ENCODE measurements at places on chromosomes 6 and 20.

DNA sequence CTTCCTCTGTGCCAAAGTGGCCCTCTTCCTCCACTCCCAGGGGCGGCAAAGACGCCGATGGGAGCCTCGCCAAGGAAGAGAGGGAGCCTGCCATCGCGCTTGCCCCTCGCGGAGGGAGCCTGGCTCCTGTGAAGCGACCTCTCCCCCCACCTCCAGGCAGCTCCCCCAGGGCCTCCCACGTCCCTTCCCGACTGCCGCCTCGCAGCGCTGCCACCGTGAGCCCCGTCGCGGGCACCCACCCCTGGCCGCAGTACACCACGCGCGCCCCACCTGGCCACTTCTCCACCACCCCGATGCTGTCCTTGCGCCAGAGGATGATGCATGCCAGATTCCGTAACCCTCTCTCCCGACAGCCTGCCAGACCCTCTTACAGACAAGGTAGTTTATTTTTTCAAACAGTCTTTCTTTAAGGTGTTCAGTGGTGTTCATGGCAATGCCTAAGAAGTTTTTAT, 64.9 kb downstream of the FNDC1 start:
- DNase-seq: no peak

GRCh38 chr6:131839388-131839787, 31.6 kb downstream of the ENPP1 start:
- DNase-seq: no peak

- no peak for DNase-seq
These were observed 9.6 kb upstream of the CCN5 start for GRCh38 chr20:44705364-44706094.

GRCh38 chr6:46849361-46849690, 56.1 kb downstream of the MEP1A start:
- DNase-seq: no peak

- no peak for DNase-seq
These were observed 91.5 kb downstream of the HIVEP2 start for GRCh38 chr6:142853244-142854180.

DNA sequence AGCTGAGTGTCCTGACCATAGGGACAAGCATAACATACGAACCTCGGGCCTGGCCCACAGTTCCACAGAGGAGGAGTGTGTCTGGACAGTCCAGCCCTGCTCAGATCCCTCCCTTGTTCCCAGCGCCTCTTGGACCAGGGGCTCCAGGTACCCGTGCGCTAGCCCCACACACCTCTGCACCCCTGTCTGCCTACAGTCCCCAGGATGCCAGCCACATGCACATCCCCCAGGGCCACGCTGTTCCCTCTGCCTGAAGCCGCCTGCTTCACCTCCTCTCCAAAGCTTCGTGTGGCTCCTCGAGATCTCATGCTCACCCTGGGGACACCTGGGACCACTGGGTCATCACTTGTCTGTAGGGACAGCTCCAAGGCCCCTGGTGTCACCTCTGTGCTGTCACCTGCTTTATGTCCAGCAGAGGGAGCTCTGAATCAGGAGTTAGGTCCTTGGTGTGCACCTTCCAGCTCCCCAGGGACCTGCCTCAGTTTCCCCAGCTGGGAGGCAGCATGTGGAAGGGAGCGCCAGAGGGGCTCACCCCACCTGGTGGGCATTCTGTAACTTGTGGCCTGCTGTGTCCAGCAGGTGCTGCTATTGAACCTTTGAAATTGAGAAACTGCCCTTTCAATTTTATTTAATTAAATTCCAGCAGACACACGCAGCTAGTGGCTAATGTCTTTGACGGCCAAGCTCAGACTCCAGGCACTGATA, 7.3 kb upstream of the YTHDF1 start:
- no peak for DNase-seq

DNA sequence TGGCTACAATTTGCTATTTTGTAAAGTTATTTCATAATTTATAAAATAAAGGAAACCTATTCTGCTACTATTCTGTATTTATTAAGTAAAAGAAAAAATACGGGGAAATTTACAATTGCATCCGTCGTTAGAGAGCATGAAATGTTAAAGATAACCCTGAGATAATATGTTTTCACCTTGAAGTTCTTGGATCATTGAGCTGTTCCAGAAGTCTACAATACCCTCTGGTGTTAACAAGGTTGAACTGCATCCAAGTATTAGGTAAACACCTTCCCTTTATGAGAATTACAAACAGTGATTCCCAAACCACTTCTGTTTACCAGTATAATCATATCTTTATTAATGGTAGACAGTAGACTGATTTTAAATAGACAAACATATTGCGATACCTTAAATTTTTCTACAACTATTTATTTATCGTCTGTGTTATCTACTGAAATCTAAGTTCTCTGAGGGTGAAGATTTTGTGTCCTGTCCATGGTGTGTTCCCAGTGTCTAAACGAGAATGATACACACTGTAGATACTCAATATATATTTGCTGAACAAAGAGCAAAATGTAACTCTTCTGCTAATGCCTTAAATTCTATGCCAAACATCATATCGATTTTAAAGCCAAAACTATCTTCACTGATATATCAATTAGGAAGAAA, 28.2 kb downstream of the TBC1D32 start:
- DNase-seq: no peak
